ENCODE measurements at places on chromosomes 4 and X.

- DNase-seq = no peak
These were observed at the start of gene KDR for GRCh38 chr4:55125087-55125721. TSS of gene KDR (minus strand) at chr4:55125595. CDS start at chr4:55125293, 302 bp downstream.

DNA sequence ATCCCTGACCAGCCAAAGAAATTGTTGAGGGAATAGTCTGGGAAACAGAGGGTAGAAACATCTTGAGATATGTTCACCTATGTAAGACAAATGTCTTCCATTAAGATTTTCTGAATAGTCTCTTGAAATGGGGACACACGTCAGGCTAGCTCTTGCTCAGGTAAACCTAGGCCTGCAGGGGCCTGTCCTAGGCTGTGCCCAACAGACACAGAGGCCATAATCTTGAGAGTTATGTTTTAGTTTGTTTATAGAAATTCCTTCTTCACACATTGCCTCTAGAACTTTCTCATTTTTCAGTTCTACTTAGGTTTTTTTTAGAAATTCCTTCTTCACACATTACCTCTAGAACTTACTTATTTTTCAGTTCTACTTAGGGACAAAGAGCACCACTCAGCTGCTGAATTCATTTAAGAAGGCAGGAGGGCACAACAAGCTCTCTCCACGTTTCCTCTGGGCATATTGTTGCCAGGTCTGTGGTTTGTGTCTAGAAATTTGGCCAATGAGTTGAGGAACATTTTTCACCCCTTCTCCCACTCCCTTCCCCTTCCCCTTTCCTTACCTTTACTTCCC, 94.9 kb downstream of the ARHGAP24 start:
- no peak for DNase-seq

- no peak for DNase-seq
These were observed 1179.7 kb upstream of the ADGRL3 start for GRCh38 chr4:60020389-60020788.

DNA sequence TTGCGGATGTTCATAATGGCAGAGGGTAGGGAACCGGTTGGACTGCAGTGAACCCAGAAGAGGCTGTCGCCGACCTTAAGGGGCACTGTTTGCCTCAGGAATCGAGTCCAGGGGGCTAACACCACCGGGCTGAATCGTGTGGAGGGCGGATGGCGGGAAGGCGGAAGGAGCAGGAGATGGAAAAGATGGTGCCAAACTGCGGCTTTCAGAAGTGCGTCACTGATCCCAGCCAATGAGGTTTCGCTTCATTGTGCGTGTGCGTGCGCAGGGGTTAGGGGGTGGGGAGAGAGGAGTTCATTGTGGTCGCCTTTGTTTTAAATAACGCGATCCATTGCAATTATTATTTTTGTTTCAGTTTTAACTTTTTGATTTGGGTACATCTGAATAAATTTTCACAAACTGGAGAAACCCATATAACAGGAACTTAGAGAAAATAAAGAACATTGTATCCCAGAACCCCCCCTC, at the start of gene NAA11:
Gene NAA11 (minus strand): TSS at position 198 of the 465 bp plus-strand sequence. CDS start 184 bp downstream, at position 14.
- DNase-seq = no peak

DNA sequence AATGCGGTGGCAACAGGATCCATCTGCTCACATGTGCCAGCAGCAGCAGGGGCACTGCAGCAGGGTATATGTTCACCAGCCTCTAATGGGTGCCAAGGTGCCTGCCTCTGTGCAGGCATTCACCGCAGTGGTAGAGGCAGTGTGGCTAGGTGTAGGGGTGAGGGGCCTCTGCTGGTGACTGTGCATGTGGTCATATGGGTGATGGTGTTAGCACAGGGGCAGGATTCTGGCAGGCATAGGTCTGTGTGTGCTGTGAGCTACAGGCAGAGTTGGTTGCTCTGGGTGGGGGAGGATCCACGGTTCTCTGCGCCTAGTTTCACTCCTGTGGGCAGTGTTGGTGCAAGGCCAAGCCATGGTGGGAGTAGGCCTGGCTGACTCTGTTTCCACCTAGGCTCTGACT, 566.5 kb upstream of the GNPDA2 start:
- no peak for DNase-seq

GRCh38 chr4:4323705-4324534, 33.9 kb downstream of the ZBTB49 start:
- no peak for DNase-seq

- no peak for DNase-seq
These were observed 64.3 kb downstream of the SCML2 start for GRCh38 chrX:18290200-18290599.

- no peak for DNase-seq
These were observed 201.9 kb upstream of the AGTR2 start for GRCh38 chrX:115968436-115969252.

DNA sequence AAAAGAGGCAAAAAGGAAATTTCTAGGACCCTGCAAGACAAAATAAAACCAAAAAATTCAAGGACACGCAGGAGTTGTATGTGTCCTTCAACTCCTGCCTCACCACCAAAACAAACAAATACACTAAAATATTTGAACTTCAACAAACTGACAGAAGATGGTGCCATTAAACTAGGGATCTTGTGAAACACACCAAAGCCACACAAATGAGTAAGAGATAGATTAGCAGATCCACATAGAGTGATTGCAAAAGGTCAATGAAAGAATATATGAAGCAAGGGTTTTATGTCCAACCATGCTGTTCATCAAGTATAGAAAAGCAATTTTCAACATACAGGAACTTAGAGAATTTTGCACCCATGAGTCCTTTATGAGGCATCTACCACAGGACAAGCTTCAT, 40.1 kb upstream of the SCML1 start:
- DNase-seq = no peak

GRCh38 chrX:9665113-9665512, 100.5 kb downstream of the GPR143 start:
- DNase-seq = no peak

DNA sequence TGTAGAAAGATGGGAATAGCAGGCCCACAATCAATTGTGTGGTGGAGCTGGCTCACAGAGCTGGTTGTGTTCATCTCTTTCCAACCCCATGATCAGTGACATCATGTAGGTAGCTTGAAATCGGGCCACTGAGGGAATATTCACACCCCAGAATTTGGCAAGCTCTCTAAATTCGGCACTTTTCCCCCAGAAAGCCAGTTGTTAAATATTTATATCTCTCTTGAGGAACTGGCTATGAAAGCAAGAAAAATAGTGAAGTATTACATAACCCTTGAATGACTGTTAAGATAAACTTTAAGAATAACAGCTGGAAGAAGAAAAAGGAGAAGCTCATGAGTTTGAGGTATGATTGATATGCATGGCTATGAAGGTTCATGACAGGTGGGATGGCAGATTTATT, 38.9 kb downstream of the GPRIN3 start:
- no peak for DNase-seq

GRCh38 chr4:17366496-17366895, 145.4 kb downstream of the QDPR start:
- DNase-seq = no peak

GRCh38 chr4:75135068-75135825, 202.3 kb downstream of the PARM1 start:
- DNase-seq = no peak

- no peak for DNase-seq
These were observed 104.6 kb upstream of the IGFBP7 start for GRCh38 chr4:57214654-57215411.

DNA sequence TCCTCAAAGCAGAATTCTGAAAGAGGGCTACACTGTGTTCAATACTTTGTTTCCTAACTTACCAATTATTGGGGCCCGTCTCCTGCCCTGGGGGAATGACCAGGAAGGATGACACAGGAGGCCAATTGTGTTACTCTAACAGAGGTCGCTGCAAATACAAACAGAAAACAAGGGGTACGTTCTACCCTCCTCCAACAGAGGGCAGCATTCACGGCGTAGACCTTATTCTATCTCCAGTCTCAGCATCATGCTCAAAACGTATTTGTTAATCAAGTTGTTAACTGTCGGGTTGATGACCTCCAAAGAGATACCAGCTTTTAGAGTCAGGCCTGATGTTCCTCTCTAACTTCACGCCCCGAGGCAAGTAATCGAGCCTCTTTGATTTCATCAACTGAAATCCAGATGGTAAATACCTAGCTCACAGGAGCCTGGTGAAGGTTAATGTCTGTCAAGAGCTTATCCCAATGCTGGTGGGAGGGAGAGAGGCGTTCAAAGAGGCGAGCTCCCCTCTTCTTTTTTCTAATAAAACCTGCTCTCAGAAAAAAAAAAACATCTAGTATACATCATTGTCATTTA, 181.0 kb upstream of the KCNIP4 start:
- no peak for DNase-seq

DNA sequence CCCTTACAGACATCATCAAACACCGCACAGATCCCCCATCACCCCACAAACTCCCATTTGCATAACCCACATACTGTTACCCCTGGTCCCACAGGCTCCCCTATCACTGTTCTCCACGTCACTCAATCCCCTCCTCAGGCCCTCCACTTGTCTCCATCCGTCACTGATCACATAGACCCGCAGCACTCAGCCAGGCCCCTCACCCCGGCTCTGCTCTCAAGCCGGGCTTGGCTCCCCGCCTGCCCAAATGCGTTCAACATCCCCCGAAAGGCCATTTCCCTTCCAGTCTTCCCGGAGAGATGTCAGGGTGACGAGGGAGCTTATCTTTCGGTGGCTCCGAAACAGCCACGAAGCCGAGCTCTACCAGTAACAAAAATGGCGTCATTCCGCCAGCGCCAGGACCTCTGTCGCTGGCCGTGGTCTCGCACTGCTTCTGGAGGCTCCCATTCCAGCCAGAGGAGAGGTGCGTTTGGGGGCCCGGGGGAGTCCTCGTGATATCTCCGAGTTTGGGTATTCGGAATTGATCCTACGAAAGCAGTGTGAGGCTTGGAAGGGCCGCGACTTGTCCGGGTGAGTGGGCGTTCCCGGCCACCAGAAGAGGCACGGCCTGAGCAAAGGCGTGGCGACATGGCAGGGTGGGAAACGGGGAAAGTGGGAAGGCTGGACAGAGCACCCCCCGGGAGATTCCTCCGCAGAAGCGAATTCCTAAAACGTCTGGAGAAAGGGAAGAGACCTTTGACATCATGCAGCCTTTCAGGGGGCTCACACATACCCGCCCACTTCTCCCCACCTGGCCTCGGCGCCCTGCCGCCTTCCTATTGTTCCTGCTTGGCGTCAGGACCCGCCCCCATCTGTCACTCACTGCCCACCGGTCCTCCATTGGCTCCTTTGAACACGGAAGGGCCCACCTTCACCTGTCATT, at the start of gene ZNF630:
Gene ZNF630 (minus strand): TSS at position 577 of the 922 bp plus-strand sequence. CDS start 4,754 bp downstream, outside the sequence.
- DNase-seq = no peak

GRCh38 chr4:10716163-10716562, 31.6 kb upstream of the CLNK start:
- no peak for DNase-seq

DNA sequence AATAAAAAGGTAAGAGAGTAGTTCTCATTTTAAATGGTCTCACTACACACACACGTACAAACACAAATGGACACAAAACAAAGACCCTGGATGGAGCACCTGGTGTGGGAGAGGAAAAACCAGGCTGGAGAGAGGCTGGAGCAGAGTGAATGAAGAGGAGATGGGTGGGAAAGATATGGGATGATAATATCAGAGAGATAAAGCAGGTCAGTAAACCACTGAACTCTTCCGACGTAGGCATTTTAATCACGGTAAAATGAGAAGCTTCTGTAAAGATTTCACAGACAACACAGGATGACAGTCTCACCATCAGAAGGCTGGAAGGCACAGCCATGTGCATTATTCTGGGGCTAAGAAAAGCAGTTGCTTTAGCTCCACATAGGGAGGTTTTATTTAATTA, 532.8 kb downstream of the KCNIP4 start:
- no peak for DNase-seq

DNA sequence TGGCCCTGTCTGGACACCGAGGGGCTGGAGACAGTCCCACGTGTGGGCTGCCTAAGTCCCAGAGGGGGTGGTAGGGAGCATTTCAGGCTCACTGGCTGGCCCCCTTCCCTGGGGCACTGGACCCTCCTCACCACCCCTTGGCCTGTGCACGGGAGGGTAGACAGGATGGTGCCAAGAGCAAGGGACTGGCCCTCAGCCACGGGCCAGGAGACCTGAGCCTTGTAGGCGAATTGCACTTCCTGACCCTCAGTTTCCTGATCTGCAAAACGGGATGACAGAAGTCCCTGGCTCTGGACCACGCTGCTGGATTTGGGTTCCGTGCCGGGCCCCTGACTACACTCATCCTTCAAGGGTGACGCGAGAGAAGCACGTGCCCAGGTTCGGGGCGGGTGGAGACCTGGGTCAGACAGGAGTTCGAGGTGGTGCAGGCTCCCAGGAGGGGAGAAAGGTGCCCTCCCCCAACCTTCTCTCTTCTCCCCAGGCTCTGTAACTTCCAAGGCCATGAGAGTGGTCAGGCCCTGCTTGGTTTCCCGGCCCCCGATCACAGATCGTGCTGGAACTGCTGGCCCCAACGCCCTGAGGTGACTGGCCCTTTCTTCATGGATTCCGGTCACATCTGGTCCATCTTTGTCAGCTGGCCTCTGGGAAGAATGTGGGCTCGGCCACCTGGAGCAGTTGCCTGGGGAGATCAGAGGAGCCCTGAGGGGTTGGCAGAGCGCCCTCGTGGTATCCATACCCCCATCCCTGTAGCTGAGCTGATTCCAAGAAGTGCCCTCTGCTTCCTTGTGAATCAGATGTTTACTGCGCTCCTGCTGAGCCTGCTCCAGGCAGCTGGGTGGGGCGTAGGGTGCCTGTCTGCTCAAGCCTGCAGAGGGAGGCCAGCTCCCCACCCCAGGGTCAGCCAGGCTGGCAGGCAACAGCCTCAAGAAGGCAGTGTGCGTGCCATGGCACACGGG, 3.3 kb downstream of the SH3BP2 start:
- DNase-seq = no peak

GRCh38 chrX:86021652-86022289, 25.6 kb downstream of the CHM start:
- no peak for DNase-seq

DNA sequence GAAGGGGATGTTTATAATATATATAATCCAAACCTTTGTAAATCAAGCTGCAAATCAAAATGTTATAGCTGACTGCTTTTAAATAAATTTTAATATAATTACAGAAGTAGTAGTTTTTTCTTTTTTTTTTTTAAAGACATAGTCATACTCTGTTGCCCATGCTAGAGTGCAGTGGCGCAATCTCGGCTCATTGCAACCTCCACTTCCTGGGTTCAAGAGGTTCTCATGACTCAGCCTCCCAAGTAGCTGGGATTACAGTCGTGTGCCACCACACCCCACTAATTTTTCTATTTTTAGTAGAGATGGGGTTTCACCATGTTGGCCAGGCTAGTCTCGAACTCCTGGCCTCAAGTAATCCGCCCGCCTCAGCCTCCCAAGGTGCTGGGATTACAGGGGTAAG, 178.7 kb downstream of the FBXW7 start:
- no peak for DNase-seq

DNA sequence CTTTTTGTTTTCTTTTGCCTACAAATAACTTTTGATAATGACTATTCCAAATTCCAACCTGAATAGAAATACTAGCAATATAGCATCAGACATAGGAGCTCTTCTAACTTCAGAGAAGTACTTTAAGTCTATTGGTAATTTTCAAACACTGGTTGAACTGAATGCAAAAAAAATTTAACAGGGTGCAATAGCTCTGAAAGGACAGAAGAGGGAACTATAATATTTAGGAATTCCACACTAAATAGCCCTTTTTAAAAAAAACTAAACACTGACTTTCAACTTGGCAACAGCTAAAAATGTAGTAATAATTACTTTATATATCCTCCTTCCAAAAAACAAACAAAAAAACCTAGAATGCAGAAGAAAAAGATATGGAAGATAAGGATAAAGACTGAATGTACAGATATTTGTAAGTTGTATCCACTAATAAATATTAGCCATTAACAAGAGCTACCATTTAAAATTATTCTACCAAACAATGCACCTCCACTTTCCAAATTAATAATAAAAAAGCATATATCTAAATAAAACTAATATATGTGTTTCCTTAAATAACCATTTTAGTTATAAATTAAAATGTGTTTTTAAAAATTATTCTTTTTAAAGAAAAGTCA, 81.4 kb downstream of the FBXW7 start:
- no peak for DNase-seq
